Inflammatory macrophage treated with lipopolysaccharide for 1 hour (primary cell): ENCODE measurements at places on chromosomes 11 and 22.

DNA sequence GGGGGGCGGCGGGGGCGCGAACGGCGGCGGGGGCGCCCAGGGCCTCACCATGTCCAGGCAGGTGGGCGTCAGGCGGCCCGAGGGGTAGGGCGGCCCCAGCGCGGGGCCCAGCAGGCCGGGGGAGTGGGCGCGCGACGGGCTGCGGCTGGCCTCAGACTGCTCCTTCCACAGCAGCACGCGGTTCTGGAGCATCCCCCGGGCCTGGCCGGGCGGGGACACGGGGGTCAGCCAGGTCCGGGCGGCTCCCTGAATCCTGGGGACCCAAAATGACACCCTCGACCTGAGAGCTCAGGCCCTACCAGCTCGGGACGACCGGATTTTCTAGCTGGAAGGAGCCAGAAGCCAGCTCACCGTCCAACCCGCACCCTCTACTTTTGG lies 5.5 kb upstream of the SLC16A8 start:
- no peak for DNase-seq

GRCh38 chr11:71218789-71219499 lies 33.4 kb downstream of the SHANK2 start:
- DNase-seq, result no peak

GRCh38 chr11:44167046-44167445 lies 71.6 kb downstream of the EXT2 start:
- DNase-seq, result no peak

GRCh38 chr22:29149841-29150555 lies 55.7 kb upstream of the EMID1 start:
- no peak for DNase-seq

DNA sequence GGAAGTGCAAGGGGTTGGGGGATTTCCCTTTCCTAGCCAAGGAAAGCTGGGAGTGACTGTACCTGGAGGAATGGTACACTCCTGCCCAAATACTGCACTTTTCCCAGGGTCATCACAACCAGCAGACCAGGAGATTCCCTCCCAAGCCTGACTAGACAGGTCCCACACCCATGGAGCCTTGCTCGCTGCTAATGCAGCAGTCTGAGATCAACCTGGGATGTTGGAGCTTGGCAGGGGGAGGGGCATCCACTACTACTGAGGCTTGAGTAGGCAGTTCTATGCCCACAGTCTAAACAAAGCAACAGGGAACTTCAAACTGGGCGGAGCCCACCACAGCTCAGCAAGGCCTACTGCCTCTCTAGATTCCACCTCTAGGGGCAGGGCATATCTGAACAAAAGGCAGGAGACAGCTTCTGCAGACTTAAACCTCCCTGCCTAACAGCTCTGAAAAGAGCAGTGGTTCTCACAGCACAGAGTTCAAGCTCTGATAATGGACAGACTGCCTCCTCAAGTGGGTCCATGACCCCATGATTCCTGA lies 58.5 kb downstream of the SLC22A9 start:
- DNase-seq, result no peak

- DNase-seq, result no peak
Measured at GRCh38 chr11:119847853-119848252, 118.9 kb upstream of the NECTIN1 start.

DNA sequence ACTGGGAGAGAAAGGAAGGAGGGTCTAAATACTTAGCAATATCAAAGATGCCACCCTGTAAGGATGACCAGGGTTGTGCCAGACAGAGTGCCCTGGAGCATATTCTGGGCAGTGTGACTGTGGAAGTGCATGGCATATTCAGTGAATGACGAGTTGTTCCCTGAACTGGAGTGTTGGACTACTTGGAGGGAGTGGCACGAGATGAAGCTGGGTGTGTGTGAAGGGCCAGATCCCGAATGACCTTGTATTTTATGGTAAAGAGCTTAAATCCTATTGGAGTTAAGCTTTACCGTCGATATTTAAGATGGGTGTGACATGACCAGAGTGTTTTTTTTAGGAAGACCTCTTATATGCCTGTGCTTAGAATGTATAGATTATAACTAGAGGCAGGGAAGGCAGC lies 48.8 kb downstream of the STIM1 start:
- no peak for DNase-seq

- DNase-seq, result peak; percentile 78
Measured at GRCh38 chr11:96303064-96303463, 39.9 kb downstream of the MAML2 start.

DNA sequence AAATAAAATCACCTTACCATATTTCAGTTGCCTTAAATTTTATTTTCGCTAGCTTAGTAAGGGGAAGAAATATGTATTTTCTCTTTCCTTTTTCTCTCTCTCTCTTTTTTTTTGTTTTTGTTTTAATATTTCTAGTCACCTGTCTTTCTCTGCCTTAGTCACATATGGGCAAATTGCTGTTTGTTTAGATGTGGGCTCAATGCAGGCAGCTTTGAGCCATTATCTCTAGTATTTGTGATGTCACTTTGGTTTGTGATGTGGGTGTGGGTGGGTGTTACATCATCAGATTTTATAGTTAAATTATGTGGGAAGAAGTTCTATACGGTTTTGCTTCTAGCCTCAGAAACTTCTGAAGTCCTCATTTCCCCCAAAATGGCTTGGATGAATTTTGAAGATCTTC lies at the start of gene C22orf31:
C22orf31 (minus strand) TSS at position 59 of the 400 bp plus-strand sequence; CDS start at position 20, 39 bp downstream.
- DNase-seq, result no peak
